ENCODE measurements at places on chromosomes 16 and 17. TPM values are rescaled to one million over a fixed set of nuclear protein-coding genes. Genes with fewer than 3 reads are reported as not detected.

RAMP2 gene
- not detected for total RNA-seq

GLOD4 gene
- total RNA-seq: 89.3 TPM

NAGS gene
- total RNA-seq: 1.8 TPM

MEOX1 gene
- not detected for total RNA-seq

SULT1A3 gene
- 1.4 TPM for total RNA-seq

AANAT gene
- total RNA-seq: not detected

SALL1 gene
- total RNA-seq: not detected

EVPL gene
- total RNA-seq: 0.16 TPM

TPSB2 gene
- not detected for total RNA-seq

ZFPM1 gene
- 0.29 TPM for total RNA-seq

TRPV3 gene
- 0.53 TPM for total RNA-seq

TSNAXIP1 gene
- 0.26 TPM for total RNA-seq

WFDC1 gene
- 808 TPM for total RNA-seq

MYH13 gene
- not detected for total RNA-seq

TNRC6A gene
- 14.9 TPM for total RNA-seq

DNAH9 gene
- total RNA-seq: 2.9 TPM

ZNF750 gene
- total RNA-seq: not detected

GGT6 gene
- total RNA-seq: not detected

OR1F1 gene
- total RNA-seq: 0.21 TPM

PRSS33 gene
- 0.24 TPM for total RNA-seq

CCL8 gene
- total RNA-seq: not detected

ALOX12 gene
- total RNA-seq: not detected

PITPNM3 gene
- 0.05 TPM for total RNA-seq

ABCC3 gene
- not detected for total RNA-seq

WWOX gene
- 8.0 TPM for total RNA-seq

TOM1L1 gene
- 54.8 TPM for total RNA-seq

MYH2 gene
- not detected for total RNA-seq

XAF1 gene
- 1.0 TPM for total RNA-seq

CRHR1 gene
- 0.27 TPM for total RNA-seq

ARL5C gene
- not detected for total RNA-seq

CIITA gene
- total RNA-seq: 4.1 TPM

GNG13 gene
- not detected for total RNA-seq

GUCY2D gene
- not detected for total RNA-seq

DHX58 gene
- total RNA-seq: 5.8 TPM

LPO gene
- total RNA-seq: not detected

MSLN gene
- total RNA-seq: not detected

IL17C gene
- not detected for total RNA-seq

DPEP2 gene
- total RNA-seq: not detected

STAC2 gene
- not detected for total RNA-seq

TXNL4B gene
- total RNA-seq: 11.0 TPM

TLCD1 gene
- total RNA-seq: 17.3 TPM

HASPIN gene
- 9.0 TPM for total RNA-seq

MILR1 gene
- total RNA-seq: not detected

All from SK-MEL-5 (cell line).